ENCODE measurements at places on chromosomes 5 and 9.

DNA sequence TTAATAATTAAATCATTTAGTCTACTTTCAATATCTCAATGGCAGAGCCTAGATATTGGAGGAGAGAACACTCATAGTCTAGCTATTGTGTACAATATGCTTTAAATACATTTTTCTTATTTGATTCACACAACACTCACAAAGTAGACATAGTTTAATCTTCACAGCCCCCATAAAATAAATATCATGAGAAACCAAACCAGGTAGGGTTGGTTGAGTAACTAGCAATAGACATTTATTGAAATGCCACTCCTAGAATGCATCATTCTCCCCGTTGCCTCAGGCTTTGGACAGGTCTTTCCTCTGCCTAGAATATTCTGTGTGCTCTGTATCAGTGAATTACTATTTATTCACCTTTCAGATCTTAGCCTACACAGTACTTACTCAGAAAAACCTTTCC is 141.9 kb downstream of the CEMIP2 start:
- no peak for DNase-seq

DNA sequence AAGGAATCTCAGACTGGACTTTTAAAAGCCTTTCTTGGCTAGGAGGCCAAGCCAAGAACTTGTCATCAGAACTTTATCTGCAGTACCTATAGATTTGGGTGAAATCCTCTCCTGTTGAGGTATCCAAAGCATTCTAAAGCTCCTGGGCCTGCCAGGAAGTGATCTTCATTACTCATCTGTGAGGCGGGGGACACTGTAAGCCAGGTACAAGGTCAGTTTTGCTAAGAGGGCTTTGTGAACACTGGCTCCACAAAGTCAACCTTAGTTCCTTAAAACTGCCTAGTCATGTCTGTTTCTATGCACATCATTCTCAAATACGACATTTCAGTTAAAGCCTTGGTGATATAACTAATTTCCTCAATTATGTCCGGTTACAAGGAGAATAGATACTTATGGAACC is 236.7 kb downstream of the PIK3R1 start:
- no peak for DNase-seq

- DNase-seq: no peak
Observed at GRCh38 chr5:61674378-61674777, 342.3 kb downstream of the ZSWIM6 start.

- no peak for DNase-seq
Observed at GRCh38 chr5:14611737-14612136, 30.1 kb downstream of the OTULINL start.
